ENCODE measurements at places on chromosomes 3 and 15.

- no peak for DNase-seq
Observed at GRCh38 chr3:140576449-140576848, 101.4 kb upstream of the TRIM42 start.

GRCh38 chr3:43034911-43035310, 55.8 kb downstream of the GASK1A start:
- DNase-seq, result no peak

DNA sequence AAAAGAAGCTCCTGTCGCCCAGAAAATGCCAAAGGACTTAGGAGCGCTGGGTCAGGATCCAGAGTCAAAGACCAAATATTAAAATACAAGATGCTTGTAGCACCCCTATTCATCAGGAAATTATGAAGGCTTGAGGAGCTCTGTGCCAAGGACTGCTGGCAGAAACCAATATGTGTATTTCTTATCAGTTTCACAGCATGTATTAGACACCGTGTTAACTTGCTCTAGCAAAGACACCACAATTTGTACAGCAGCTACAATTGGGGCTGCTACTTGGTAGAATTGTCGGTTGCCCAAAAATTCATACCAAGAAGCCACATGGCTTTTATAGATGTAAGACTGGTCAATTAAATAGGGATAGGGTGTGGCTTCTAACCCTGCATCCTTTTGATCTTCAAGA, 128.8 kb downstream of the CD47 start:
- DNase-seq, result no peak

DNA sequence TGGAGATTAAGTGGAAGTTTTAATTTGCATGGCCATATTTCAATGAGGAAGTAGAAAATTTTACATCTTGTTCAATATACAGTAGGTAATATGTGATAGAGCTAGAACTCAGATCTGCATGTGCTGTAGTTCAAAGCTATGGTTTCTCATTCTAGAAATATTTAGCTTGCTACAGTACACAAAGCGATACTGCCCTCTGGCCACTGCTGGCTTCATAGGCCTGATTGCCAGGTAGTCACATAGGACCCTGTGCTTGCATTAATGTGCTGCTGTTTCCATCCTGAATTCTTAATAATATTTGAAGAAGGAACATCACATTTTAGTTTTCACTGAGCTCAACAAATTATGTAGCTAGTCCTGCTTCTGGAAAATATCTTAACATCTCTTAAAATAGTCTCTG, 87.0 kb downstream of the PLSCR2 start:
- no peak for DNase-seq

DNA sequence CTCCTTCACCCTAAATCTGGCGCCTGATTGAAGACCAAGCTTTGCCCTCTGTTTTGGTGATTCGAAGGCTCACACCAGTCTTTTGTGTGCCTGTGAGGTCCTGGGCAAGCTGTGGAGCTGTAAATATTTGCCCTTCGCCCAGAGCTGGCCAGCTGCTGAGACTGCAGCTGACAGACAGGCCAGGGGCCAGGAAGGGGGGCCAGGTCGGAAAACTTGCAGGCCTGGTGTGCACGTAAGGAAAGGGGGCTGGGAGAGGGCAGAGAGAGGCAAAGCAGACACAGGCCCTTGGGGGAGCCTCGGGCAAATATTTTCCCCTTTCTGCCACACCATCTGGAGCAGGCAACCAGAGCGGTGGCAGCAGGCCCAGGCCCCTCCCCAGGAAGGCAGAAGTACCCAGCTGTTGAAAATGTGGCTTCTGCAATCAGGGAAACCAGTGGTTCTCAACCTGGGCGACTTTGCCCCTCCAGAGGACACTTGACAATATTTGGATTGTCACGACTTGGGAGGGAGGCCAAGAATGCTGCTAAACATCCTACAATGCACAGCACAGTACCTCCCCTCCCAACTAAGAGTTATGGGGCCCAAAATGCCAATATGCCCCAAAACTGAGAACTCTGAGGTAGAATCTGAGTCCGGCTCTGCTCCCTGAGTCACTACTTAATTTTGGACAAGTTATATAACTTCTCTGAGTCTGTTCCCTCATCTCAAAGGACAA, 2.5 kb downstream of the PDZRN3 start:
- DNase-seq, result no peak

DNA sequence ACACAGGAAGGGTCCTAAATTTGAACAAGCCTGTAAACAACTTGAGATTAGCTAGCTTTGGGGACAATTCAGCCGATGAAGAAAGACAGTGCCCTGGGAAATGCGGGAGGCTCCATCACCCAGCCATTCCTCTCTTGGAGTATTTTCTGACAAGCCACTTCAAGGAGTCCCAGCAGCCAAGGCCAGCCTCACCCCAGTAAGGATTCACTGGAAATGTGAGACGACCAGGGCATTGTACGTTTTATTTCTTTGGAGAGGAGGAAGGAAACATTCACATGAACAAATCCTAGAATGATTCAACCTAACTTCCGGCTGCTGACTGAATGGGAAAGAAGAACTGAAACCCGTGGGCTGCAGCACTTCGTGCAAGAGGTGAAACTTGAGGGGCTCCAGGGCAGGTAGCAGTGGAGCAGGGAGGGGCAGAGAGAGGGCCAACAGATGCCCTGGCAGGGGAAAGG, 116.4 kb upstream of the ARHGEF3 start:
- DNase-seq, result peak; percentile 33

All from CD4-positive, alpha-beta T cell treated with Interleukin-6 for 4 hours (primary cell).